Heart left ventricle (tissue), 16 donors: ENCODE measurements at places on chromosomes 2 and 18. TPM values are rescaled to one million over a fixed set of nuclear protein-coding genes. Genes with fewer than 3 reads are reported as not detected.

ASB1 gene
- 53.4 TPM for total RNA-seq

- DNase-seq = no peak
Observed at GRCh38 chr2:57622009-57622408, 424.6 kb upstream of the VRK2 start.

CPS1 gene
- total RNA-seq = 5.3 TPM

GRCh38 chr2:28591711-28592335 lies 96.0 kb downstream of the PLB1 start:
- DNase-seq = no peak

DNA sequence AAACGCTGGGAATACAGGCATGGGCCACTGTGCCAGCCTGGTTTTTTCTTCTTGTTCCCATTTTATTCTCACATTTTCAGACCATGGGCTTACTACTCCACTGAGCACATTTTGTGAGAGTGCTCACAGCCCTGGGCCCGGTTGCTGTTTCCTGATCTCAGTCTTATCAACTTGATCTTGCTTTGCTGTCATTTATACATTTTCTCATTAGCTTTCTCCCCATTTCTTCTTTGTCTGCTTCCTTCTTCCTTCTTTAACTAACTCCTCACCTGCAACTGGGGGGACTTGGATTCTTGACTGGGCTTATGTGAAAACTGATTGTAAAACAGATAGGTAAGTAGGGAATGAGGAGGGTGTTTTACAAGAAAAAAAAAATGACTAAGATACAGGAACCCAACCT lies 117.3 kb downstream of the PLB1 start:
- no peak for DNase-seq
